Airway epithelial cell (primary cell): ENCODE measurements at places on chromosomes 12 and 14. TPM values are rescaled to one million over a fixed set of nuclear protein-coding genes. Genes with fewer than 3 reads are reported as not detected.

The TAMALIN gene
- 0.07 and 0.70 TPM in 2 replicates for total RNA-seq

The KRT75 gene
- 2.1 and 2.6 TPM in 2 replicates for total RNA-seq

The AJUBA gene
- 117 and 141 TPM in 2 replicates for total RNA-seq

The FGF6 gene
- total RNA-seq = not detected in 2 replicates

The IL22 gene
- total RNA-seq = not detected in 2 replicates

The SYT10 gene
- not detected in 2 replicates for total RNA-seq

The FGD4 gene
- total RNA-seq = 10.1 and 13.8 TPM in 2 replicates

The LHX5 gene
- total RNA-seq = 0.28 TPM in 1 of 2 replicates, not detected in the other

The RIN3 gene
- 4.1 and 4.5 TPM in 2 replicates for total RNA-seq

The GPR135 gene
- 0.14 and 0.63 TPM in 2 replicates for total RNA-seq

The C12orf54 gene
- total RNA-seq = 1.5 and 2.6 TPM in 2 replicates

The KCNC2 gene
- not detected in 2 replicates for total RNA-seq

The FGF23 gene
- total RNA-seq = not detected in 2 replicates

The RNASE7 gene
- total RNA-seq = 1.1 and 2.2 TPM in 2 replicates

The KRT1 gene
- 0.42 and 0.99 TPM in 2 replicates for total RNA-seq

The LRP1-AS gene
- total RNA-seq = not detected in 2 replicates

The RNASE3 gene
- not detected in 2 replicates for total RNA-seq

The MFAP5 gene
- 13.8 and 15.3 TPM in 2 replicates for total RNA-seq

The DNAJC22 gene
- 0.35 and 0.84 TPM in 2 replicates for total RNA-seq

The USP44 gene
- total RNA-seq = 0.14 TPM in 1 of 2 replicates, not detected in the other

The SERPINA1 gene
- total RNA-seq = 1.3 and 3.1 TPM in 2 replicates

The FRS2 gene
- 11.8 and 21.5 TPM in 2 replicates for total RNA-seq

The LRRK2 gene
- total RNA-seq = 0.51 and 0.56 TPM in 2 replicates

The DENND5B gene
- 4.1 and 4.3 TPM in 2 replicates for total RNA-seq

The ZFHX2 gene
- total RNA-seq = 0.21 and 2.0 TPM in 2 replicates

The EXOC3L4 gene
- total RNA-seq = not detected in 2 replicates

The GLIPR1L1 gene
- not detected in 2 replicates for total RNA-seq

The ATF1 gene
- 15.6 and 21.7 TPM in 2 replicates for total RNA-seq

The KRT85 gene
- total RNA-seq = not detected in 2 replicates

The GDF11 gene
- total RNA-seq = 6.0 and 9.2 TPM in 2 replicates

The MYO1A gene
- total RNA-seq = not detected in 2 replicates

The RILPL1 gene
- 8.7 and 14.0 TPM in 2 replicates for total RNA-seq

The MIP gene
- total RNA-seq = not detected in 2 replicates

The WSCD2 gene
- total RNA-seq = 0.28 TPM in 1 of 2 replicates, not detected in the other

The WDHD1 gene
- total RNA-seq = 12.5 and 14.5 TPM in 2 replicates

The TAS2R20 gene
- 0.21 TPM in 1 of 2 replicates, not detected in the other for total RNA-seq

The GSC gene
- total RNA-seq = not detected in 2 replicates

The RASAL1 gene
- total RNA-seq = 0.60 and 1.1 TPM in 2 replicates

The SLC22A17 gene
- total RNA-seq = 3.8 and 5.4 TPM in 2 replicates

The MYF5 gene
- total RNA-seq = not detected in 2 replicates

The KCNH3 gene
- total RNA-seq = 0.07 TPM in 1 of 2 replicates, not detected in the other

The FOS gene
- total RNA-seq = 147 and 192 TPM in 2 replicates

The REP15 gene
- 0.78 TPM in 1 of 2 replicates, not detected in the other for total RNA-seq

The GON7 gene
- 9.8 and 13.0 TPM in 2 replicates for total RNA-seq

The OASL gene
- 0.49 and 0.51 TPM in 2 replicates for total RNA-seq

The MNAT1 gene
- 48.2 and 49.9 TPM in 2 replicates for total RNA-seq

The E2F7 gene
- total RNA-seq = 7.0 and 10.9 TPM in 2 replicates

The CLSTN3 gene
- 13.5 and 19.3 TPM in 2 replicates for total RNA-seq

The ANO2 gene
- total RNA-seq = 0.07 TPM in 1 of 2 replicates, not detected in the other

The RPGRIP1 gene
- not detected in 2 replicates for total RNA-seq

The SYNJ2BP gene
- total RNA-seq = 7.5 and 8.4 TPM in 2 replicates

The WNT1 gene
- not detected in 2 replicates for total RNA-seq

The MAP1LC3B2 gene
- 0.28 TPM in 1 of 2 replicates, not detected in the other for total RNA-seq
